ENCODE measurements at places on chromosomes 5 and 9.
A peak's percentile ranks its signal among the peaks of the same experiment; 100 is the strongest.

GRCh38 chr9:18238254-18238653, 235.7 kb upstream of the ADAMTSL1 start:
- DNase-seq, result peak; percentile 57

DNA sequence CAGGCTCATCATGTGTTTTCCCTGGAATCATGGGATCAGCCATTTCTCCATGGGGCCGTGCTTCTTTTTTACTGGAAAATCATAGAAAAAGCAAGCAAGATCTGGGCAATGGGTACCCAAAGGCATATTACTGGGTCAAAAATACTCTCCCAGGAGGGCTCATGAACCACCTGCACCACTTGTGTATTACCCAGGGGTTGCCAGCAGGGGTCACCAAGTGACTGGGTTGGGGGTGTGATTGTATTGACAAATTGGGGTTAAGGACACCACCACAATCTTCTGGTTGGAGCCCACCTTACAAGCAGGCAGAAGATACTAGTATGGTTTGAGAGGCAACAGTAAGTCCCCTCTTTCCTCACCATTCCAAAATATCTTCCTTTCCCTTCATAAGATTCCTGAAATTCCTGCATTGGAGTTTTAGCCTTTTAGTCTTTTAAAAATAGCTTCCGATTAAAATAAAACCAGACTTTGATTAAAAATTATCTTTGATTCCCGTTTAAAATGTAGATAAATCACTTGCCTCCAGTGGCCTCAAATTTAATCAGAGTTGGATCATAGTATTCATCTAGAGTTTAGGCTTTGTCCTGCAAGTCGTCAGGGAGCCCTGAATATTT, 603.3 kb downstream of the KIF4B start:
- DNase-seq, result peak; percentile 38

DNA sequence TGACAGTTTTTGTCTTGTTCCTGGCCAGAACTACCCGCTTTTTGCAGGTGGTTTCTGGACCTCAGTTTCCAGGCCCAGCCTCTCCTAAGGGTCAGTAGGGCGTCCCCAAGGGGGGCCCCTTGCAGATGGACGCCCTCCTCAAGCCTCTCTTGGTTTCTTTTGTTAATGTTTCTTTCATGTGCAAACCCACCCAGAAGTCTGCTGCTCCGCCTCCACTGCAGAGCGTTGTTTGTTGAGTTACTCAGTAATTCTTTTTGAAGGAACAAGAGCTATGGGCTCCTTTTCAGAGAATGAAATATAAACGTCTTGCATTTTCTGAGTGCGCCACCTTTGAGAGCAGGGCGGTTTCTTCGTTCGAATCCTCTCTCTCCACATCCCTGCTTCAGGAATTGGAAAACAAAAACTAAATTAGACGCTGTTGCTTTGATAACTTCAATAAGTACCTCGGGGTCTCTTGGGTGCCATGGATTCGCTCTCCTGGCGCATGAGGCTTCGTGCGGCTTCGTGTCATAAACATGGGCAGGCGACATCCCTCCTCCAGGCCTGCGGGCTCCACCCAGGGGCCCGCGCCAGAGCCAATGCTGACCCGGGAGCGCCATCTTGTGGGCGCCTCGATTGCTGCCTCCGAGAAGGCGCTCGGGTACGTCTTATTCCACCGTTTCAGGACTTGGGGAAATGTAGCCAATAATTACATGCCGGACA, 38.3 kb upstream of the CKMT2 start:
- peak; percentile 93 for DNase-seq

DNA sequence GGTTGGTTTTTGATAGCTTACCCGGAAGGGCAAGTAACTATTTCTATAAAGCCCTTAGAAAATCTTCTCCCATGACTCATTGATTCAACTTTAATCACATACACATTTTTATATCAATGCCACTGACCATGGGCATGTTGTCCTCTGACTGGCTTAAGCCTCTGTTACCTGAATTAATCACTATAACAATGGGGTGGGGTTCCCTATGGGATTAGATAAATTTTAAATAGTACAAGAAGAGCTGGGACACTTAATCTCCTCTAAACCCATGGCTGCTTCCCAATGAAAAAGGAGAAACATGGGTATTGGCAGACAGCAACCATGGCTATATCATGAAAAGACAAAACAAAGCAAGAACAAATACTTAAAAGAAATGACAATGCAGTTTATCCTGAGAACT, 636.2 kb downstream of the BRINP1 start:
- no peak for DNase-seq

- DNase-seq, result no peak
Observed at GRCh38 chr9:68731857-68732256, 26.8 kb downstream of the PIP5K1B start.

DNA sequence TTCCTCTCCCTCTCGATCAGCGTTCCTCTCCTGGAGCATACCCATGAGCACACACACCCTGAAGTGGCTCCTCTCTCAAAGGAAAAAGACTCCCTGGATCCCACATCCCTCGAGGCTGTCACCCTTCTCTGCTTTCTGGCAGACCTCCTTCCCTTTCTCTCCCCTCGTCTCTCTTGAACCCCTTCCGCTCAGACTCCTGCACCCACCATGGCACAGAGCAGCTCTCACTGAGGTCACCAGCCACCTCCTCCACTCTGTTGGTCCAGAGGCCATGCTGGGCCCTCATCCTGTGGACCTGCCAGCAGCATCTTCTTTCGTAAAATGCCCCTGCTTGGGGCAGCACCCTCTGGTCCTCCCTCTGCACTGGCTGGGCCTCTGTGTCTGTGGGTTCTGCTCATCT, 5.7 kb downstream of the B4GALT7 start:
- no peak for DNase-seq
